ENCODE measurements at places on chromosomes 3 and 15.

GRCh38 chr3:13070391-13071070 lies 2.7 kb downstream of the IQSEC1 start:
- DNase-seq: no peak

GRCh38 chr3:108724101-108724500 lies 33.1 kb downstream of the RETNLB start:
- DNase-seq: no peak

DNA sequence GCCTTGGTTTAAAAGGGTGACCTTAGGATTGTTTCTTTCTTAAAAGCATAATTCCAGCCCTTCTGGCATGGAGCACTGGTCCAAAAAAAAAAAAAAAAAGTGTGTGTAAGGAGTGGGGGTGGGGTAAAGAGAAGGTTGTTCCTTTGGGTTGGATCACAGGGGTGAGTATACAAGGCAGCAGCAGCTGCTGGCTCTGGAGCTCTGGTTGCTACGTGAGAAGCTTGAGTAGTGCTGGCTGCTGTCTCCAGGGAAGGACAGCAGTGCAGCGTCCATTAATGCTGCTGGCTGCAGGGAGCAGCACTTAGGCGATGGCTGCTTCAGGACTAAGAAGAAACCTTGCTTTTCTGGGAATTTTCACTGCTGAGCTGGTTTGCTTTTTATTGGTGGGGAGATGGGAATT lies 2.3 kb downstream of the SETD5 start:
- no peak for DNase-seq

DNA sequence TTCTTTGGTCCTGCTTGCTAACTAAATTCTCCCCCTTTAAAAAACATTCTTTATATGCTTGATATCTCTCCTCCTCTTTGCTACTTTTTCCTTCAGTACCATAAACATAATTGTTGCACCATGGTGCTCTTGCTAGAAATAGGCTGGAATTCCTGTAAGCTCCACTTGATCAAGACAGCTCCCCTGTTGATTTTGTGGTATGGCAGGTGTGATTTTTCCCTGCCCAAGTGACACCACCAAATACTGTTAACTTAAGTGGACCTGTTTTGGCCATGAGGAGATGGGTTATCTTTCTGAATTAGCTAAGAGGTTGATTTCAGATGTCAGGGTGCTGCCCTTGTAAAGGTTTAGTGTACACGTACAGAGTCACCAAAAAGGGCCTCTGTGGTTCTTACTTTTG lies 205.3 kb downstream of the CDIN1 start:
- no peak for DNase-seq

DNA sequence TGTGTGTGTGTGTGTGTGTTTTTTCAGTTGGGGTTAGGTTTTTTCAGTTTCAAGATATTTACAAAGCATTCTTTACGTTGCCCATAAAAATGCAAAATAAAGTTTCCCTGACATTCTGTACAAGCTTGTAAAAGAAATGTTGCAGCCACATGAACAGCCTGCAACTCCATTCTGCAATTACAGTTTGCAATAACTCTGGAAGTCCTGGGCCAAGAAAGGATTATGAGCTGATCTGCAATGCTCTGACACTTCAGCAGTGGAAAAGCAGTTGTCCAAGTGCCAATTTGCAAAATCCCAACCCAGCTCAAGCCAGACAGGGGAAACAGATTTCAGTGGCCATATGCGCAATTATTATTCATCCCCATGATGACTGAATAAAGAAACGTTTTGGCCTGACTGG lies 322.1 kb downstream of the MEX3B start:
- DNase-seq: no peak

- no peak for DNase-seq
Measured at GRCh38 chr3:133874761-133875438, 20.8 kb downstream of the RAB6B start.

DNA sequence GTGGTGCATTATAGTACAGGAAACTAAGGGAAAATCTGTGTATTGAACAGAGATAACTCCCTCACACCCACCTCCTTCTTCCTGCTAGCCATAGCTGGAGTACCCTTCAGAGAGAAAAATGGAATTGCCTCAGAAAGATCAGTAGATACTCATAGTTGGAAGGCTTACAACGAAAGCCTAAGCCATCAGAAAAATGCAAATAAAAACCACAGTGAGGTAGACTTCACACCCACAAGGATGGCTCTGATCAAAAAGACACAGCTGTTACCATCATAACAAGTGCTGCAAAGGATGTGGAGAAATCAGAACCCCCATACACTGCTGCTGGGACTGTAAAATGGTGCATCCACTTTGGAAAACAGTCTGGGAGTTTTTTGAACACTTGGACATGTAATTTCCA lies 7.4 kb upstream of the DLG1 start:
- DNase-seq: no peak
